ENCODE measurements at places on chromosomes 16 and 17.

- no peak for DNase-seq
Measured at GRCh38 chr16:81917375-81917774, 93.9 kb downstream of the SDR42E1 start.

DNA sequence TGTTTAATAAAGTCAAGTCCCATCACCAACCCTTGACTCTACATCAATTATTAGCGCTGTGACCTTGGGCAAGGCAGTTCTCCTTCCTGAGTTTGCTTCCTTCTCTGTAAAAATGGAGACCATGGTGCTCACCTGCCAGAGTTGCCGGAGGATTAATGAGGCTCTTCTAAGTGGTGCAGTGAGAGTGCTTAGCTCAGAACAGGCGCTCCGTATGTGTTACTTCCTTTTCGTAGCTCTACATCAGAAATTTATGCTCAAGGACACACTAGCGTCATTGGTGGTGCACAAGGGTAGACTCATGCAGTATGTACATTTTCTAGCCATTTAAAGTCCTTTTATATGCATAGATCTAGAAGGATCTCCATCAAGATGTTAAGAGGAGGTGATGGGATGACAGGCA, 17.4 kb upstream of the CMIP start:
- DNase-seq, result no peak

DNA sequence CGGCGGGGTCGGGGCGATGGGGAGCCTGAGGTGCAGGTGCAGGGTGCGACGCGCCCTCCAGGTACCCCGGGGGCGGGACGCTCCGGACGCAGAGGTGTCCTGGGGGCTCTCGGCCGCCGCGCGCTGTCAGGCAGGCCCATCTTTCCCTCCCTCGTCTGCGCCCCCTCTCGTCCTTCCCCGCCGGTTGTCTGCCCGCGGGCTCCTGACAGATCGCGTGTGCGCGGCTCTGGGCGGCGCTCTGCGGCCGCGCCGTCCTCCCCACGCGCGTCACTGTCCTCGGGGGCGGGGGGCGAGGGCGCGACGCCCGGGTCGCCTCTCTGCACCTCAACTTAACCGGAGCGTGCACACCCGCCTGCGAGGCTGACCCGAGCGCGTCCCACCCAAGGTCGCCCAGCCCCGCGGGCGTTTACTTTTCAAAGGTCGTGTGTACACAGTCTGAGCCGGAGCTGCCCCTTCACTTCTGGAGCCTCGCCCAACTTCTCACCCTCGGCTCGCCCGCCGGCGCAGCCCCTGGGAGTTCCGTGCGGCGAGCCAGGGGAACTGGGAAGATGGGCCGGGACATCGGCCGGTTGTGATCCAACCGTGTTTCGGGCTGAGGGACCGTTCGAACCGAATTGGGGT, 512 bp downstream of the AKAP1 start:
- peak; percentile 55 for DNase-seq

DNA sequence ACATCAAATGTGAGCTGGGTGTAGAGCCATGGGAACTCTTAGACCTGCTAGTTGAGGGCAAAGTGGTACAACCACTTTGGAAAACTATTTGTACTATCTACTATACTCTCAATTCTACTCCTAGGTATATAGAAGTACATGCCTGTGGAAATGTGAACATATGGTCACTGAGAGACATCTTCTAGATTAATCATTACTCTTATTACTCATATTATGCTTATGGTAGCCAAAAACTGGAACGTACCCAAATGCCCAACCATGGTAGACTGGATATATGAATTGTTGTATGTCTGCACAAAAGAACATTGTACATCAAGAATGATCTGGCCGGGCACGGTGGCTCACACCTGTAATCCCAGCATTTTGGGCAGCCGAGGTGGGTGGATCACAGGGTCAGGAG, 2.7 kb downstream of the WDR45B start:
- DNase-seq, result no peak

DNA sequence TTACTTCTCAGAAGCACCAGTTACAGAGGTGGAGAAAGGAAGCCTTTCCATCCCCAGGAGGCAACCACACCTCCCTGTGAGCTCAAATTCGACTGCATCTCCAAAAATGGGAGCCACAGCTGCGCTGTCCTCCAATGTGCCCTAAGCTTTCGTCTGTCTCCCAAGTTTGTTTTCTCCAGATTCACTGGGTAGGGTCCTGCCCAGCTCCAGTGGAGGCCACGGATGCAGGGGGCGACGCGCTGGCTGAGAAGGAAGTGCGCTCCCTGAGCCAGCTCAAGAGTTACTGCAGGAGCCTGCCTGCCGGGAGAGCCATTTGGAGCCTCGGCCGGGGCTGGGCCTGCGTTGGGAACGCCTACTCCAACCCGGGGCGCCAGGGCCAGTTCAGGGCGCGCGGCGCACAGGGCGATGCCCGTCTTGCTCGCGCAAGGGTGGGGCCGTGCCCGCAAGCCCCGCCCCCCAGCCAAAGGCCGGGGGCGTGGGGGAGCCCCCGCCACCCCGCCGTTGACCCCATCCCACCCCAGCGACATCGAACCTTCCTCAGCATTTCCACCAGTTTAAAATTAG, 19.5 kb downstream of the SIAH1 start:
- DNase-seq, result peak; percentile 40
